Activated CD4-positive, alpha-beta memory T cell treated with anti-CD3 and anti-CD28 coated beads for 36 hours (primary cell): ENCODE measurements at places on chromosomes 11 and 22.

DNA sequence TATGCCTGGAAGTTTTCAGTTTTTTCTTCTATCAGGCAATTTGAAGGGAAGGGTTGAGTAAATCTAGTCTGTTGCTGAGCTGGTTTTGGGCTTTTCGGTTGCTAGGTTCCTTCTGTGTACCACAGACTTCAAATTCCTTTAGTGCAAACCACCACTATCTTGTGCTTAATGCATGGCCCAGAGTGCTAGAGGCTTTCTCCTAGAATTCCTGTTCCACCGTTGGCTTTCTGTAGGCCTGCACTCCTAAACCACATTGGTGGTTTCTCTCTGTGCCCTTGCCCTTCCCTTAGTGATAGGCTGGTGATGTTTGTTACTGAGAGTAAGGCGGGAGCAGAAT, 47.1 kb upstream of the CTSC start:
- H3K4me1 ChIP-seq = peaks cover 5% of the 10 kb centered on the region
- no peak for DNase-seq
- no peak overlapping the region for H3K27ac ChIP-seq
- no peaks in the 10 kb centered on the region for H3K27me3 ChIP-seq

- DNase-seq = no peak
- no peak overlapping the region for H3K27ac ChIP-seq
- no peak overlapping the region for H3K4me3 ChIP-seq
Measured at GRCh38 chr11:43557553-43558110, 122.9 kb upstream of the HSD17B12 start.

GRCh38 chr11:32216749-32217148, 125.9 kb downstream of the RCN1 start:
- no peak for DNase-seq
- H3K4me3 ChIP-seq = no peak overlapping the region
- peaks cover 3% of the 10 kb centered on the region for H3K4me1 ChIP-seq
- no peak overlapping the region for H3K27ac ChIP-seq

DNA sequence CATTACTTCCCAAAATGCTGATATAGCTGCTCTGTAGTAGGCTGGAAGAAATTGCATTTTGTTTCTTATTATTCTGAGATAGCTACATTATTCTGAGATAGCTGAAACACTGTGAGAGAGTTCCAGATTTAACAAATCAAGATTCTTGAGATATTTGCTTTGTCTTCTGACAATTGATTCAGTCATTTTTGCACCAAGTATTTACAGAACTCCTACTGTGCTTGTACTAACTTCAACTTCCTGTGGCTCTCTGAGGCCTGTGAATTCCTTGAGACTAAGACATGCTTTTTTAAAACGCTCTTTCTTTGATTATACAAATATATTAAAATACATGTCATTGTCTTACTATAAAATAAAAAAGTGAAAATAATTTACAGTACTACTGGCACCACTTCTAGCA, 52.7 kb downstream of the USP47 start:
- H3K27me3 ChIP-seq = no peaks in the 10 kb centered on the region
- no peak overlapping the region for H3K27ac ChIP-seq
- no peaks in the 10 kb centered on the region for H3K4me1 ChIP-seq
- H3K36me3 ChIP-seq = peaks cover 13% of the 10 kb centered on the region
- no peak overlapping the region for H3K4me3 ChIP-seq
- DNase-seq = no peak

- H3K4me1 ChIP-seq = no peaks in the 10 kb centered on the region
- no peak overlapping the region for H3K4me3 ChIP-seq
- no peak for DNase-seq
- H3K27ac ChIP-seq = no peak overlapping the region
Measured at GRCh38 chr11:102239911-102240310, 77.4 kb upstream of the BIRC3 start.

DNA sequence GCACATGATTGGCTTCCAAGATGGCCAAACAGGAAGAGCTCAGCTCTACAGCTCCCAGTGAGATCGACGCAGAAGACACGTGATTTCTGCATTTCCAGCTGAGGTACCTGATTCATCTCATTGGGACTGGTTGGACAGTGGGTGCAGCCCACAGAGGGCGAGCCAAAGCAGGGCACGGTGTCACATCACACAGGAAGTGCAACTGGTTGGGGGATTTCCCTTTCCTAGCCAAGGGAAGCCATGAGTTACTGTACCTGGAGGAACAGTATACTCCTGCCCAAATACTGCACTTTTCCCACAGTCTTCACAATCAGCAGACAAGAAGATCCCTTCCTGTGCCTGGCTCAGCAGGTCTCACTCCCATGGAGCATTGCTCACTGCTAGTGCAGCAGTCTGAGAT, 131.2 kb downstream of the DLG2 start:
- no peak overlapping the region for H3K4me3 ChIP-seq
- H3K4me1 ChIP-seq = no peaks in the 10 kb centered on the region
- no peak overlapping the region for H3K27ac ChIP-seq
- no peak for DNase-seq
- no peaks in the 10 kb centered on the region for H3K27me3 ChIP-seq

- H3K4me3 ChIP-seq = no peak overlapping the region
- H3K27ac ChIP-seq = no peak overlapping the region
- H3K27me3 ChIP-seq = no peaks in the 10 kb centered on the region
- H3K36me3 ChIP-seq = no peaks in the 10 kb centered on the region
Measured at GRCh38 chr22:46090036-46090591, 60.2 kb upstream of the PPARA start.

DNA sequence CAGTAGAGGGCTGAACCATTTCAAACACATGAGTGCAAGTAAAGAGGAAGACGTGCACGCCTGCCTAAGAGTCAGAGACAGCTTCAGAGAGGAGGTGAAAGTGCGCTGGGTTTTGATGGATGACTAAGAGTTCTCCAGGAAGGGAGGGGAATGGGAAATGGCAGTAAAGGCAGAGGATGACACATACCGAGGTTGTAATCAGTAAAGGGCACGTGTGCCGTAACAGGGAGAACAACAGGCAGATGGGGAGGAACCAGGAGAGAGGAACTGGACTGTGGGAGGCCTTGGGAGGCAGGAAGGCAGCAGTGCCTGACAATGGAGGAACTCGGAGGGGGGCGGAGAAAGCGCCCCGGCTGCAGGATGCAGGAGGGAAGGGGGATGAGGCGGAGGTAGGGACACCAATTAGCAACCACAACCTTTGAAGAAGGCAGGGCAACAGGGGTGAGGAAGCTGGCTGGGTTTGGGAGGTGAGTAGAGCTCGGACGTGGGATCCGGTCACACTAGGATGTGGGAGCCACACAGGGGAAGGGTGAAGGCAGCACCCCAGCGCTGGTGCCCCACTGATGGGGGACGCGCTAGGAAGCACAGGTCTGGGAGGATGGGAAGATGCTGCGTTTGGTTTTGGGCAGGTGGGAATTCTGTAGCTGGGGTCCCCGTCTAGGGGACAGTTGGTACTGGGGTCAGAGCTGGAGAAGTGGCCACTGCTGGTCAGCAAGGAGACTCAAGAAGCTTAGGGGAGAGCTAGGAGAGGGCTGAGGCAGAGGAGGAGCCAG, 67.4 kb downstream of the SCUBE1 start:
- H3K27me3 ChIP-seq = peaks cover 3% of the 10 kb centered on the region
- no peak overlapping the region for H3K27ac ChIP-seq
- no peak overlapping the region for H3K4me3 ChIP-seq
- no peaks in the 10 kb centered on the region for H3K4me1 ChIP-seq
- H3K36me3 ChIP-seq = no peaks in the 10 kb centered on the region
